ENCODE measurements at places on chromosomes 13 and 19.
A peak's percentile ranks its signal among the peaks of the same experiment; 100 is the strongest.

DNA sequence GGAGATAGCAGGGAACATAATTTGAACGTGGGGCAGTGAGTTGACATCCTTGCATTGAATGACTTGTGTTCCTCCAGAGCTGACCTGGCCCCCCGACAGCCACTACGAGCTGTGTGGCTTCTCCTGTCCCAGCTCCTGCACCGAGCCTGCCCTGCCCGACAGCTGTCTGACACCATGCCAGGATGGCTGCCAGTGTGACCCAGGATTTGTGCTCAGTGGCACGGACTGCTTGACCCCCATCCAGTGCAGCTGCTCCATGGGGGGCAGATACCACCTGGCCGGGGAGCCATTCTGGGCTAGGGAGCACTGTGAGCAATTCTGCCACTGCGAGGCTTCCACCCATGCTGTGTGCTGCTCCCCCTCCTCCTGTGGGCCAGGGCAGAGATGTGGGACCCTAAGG is 29.2 kb upstream of the FXYD3 start:
- DNase-seq = no peak

GRCh38 chr13:96072392-96072791 is 17.5 kb upstream of the HS6ST3 start:
- DNase-seq = peak; percentile 8

GRCh38 chr19:13547102-13547501 is 40.8 kb upstream of the CACNA1A start:
- DNase-seq = no peak

GRCh38 chr19:11693505-11694499 is 44.9 kb downstream of the ZNF823 start:
- DNase-seq = no peak

- DNase-seq = no peak
These were observed 1.9 kb downstream of the NLRP4 start for GRCh38 chr19:55838251-55838650.

DNA sequence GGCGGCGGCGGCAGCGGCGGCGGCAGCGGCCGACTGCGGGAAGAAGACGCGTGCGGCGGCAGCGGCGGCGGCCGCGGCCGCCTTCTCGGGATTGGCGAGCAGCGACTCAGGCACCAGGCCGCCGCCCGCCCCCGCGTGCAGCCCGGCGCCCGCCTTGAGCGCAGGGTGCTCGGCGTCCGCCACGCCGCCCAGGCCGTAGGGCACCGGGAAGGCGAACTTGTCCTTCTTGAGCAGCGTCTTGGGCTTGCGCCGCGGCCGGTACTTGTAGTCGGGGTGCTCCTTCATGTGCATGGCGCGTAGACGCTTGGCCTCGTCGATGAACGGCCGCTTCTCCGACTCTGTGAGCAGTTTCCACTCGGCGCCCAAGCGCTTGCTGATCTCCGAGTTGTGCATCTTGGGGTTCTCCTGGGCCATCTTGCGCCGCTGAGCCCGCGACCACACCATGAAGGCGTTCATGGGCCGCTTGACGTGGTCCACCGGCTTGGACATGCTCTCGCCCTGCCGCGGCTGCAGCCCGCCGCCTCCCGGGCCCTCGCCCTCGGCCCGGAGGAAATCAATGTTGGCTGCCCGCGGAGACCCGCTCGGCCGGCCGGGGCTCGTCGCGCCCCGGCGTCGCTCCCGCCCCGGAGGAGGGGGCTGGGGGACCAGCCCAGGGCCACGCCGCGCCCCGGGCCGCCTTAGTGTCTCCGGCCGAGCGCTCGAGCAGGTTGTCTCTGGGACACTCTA is 621 bp downstream of the SOX21 start:
- DNase-seq = peak; percentile 82

- DNase-seq = no peak
These were observed 40.1 kb downstream of the SERTM1 start for GRCh38 chr13:36713887-36714286.

- peak; percentile 91 for DNase-seq
These were observed 45.7 kb upstream of the ZNF730 start for GRCh38 chr19:23071147-23071511.
